ENCODE measurements at places on chromosomes 5 and 9.

- DNase-seq: no peak
Measured at GRCh38 chr9:98236901-98237487, 18.5 kb downstream of the TBC1D2 start.

GRCh38 chr9:94668928-94669729, 29.8 kb upstream of the FBP1 start:
- peak; percentile 54 for DNase-seq

- DNase-seq: no peak
Measured at GRCh38 chr9:123309611-123310010, 41.2 kb upstream of the STRBP start.

DNA sequence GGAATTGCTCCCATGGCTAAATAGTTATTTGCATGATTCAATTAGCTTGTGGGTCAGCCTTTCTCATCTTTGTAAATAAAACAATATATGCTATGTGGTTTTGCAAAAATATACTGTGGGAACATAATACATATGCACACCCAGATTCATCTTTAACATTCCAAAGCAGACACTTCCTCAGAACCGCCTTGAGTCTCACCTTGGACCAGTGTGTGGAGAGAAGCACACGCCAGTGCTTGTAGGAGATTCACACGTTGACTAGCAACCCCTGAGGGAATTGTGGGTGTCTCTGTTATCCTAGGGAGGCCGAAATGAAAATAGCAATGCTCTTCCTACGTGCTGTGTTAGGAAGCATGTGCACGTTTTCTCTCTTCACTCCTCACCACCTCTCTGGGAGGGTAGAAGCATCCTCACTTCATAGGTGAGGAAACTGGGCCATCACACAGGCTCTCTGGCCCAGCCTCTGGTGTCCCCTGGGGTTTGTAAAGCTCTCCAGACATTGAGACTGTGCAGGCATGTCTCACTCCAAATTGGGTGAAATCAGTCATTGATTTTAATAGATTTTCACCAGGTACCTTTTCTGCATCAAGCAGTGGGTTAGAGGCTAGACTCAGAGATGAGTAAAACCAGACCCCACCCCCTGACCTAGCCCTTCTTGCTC, 221.7 kb downstream of the PBX3 start:
- DNase-seq: no peak

DNA sequence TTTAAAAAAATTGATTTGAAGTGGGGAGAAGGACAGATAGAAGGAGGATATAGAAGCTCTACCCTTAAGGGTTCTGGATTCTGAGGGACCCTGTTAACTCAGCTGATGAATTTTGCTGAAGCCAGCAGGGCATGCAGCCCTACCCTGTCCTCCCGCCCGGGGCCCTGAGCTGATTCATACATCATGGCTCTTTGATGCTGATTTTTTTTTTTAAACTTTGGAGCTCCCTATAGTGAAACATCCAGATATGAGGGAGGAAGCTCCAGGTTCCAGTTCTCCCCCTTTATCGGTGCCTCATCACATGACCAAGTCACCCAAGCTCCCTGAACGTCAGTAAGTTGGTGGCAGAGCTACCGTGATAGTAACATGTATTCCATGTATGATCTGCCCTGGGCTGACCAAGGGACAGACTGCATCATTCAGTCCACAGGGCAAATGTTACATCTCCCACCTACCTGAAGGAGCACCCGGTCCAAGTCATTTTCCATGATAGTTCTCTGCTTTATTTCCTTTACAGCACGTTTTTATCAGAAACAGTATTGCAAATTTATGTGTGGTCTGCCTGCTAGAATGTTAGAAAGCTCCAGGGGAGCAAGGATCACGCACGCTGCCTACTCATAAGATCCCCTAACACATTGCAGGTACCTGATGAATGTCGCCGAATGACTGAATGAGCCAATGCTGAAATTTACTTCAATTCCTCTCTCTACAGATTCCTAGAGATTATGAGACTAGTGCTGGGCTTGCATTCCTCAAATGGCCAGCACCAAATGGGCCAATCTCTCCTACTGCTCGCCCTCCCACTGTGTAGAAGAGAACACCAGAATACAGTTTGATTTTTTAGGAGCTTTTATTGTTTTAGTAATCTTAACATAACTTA, 25.9 kb downstream of the SPARC start:
- DNase-seq: no peak

DNA sequence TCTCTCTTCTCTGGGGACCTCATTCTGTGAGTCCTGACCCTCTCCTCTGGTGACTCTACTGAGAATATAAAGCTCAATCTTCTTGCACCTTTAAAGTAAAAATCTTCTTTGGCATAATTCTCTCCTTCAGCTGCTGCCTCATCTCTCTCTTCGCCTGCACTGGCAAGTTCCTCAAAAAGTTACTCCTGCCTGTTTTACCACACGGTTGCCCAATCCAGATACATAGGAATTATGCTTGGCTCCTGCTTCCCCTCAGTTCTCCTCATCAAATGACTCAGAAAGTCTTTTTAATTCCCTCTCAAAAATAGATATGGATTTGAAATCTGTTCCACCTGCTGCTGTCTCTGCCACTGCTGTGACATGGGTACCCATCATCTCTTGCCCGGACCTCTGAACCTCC, 14.4 kb upstream of the HRCT1 start:
- DNase-seq: no peak

DNA sequence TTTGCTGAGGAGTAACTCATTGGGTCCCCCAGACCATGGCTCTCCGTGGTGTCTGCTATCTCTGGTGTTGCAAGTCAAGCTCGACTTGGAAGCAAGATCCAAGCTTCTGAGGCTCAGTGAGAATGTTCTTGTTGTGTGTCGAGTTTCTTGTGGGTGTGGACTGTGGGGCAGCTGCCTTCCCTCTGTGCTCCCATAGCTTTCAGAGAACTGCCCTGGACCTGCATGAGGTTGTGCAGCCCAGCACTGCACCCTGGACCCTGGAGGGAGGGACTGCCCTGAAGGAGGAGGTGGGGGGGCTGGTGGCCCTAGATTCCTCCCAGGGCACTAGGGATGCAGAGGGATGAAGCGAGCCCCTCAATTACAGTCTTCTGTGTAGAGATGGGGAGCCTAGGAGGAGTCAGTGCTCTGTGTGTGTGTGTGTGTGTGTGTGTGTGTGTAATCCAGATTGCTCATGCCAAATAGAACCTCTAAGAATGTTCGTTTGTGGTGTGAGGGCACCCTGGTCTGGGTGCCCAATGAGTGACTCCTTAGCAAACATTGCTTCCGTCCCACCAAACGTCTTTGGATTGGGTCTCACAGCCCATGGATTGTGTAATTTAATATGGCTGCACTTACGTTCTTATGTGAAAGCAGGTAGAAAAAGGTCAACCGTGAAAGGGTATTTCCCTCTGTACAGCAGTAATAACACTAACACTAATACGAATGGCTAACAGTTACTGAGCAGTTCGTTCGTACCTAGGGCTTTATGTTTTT, 143.3 kb upstream of the LMX1B start:
- DNase-seq: no peak

- DNase-seq: no peak
Measured at GRCh38 chr9:132319421-132320110, 35.2 kb downstream of the SETX start.

- DNase-seq: no peak
Measured at GRCh38 chr5:90337449-90338052, 72.0 kb downstream of the CETN3 start.

DNA sequence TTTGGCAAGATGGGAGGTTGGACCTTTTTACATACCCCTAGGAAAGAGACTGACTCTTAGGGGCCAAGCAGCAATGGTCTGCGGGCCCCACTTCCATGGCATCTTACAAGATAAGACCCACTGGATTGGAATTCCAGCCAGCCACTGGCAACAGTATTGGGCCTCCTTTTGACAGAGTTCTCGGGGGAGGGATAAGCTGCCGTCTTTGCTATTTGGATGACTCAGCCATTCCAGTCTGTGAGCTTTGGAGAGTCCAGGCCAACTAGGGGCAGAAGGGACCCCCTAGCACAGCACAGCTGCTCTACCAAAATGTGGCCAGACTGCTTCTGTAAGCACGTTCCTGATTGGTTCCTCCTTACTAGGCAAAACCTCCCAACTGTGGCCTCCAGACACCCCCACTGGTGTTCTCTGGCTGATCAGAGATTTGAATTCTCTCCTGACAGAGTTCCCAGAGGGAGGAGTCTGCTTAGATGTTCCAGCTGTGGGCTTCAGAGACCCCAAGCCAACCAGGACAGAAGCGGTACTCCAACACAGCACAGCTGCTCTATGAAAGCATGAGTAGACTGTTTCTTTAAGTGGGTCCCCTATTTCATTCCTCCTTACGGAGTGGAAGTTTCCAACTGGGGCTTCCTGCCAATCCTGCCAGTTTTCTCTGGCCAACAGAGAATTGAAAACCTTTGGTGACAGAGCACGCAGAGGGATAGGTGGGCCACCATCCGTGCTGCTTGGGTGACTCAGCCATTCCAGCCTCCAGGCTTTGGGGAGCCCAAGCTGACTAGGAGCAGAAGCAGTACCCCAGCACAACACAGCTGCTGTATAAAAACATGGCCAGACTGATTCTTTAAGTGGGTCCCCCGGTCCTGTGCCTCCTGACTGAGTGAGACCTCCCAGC, 672.1 kb upstream of the RIOK2 start:
- DNase-seq: no peak

DNA sequence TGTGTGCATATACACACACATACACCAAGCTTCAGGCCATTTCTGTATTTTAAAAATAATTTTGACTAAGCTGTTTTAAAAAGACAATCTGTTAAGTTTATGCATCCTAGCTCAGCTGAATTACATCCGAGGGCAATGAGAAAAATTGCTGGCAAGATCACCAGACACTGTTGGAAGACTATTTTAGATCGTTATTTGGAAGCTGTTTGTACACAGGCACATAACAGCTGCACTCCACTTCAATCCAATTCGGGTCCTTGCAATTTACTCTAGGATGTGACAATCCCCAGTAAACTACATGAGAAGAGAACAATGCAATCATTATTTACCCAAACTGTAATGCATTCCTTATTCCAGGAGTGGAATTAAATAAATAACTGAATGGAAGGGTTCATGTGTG, 79.3 kb upstream of the RASA1 start:
- no peak for DNase-seq

DNA sequence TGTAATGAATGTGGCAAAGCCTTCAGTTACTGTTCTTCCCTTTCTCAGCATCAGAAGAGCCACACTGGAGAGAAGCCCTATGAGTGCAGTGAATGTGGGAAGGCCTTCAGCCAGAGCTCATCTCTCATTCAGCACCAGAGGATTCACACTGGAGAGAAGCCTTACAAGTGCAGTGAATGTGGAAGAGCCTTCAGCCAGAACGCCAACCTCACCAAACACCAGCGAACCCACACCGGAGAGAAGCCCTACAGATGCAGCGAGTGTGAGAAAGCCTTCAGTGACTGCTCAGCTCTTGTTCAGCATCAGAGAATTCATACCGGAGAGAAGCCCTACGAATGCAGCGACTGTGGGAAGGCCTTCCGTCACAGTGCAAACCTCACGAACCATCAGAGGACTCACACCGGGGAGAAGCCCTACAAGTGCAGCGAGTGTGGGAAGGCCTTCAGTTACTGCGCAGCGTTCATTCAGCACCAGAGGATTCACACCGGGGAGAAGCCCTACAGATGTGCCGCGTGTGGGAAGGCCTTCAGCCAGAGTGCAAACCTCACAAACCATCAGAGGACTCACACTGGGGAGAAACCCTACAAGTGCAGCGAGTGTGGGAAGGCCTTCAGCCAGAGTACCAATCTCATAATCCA, 6.8 kb downstream of the RPL12 start:
- DNase-seq: no peak

- no peak for DNase-seq
Measured at GRCh38 chr5:78753093-78753531, 104.5 kb upstream of the LHFPL2 start.

DNA sequence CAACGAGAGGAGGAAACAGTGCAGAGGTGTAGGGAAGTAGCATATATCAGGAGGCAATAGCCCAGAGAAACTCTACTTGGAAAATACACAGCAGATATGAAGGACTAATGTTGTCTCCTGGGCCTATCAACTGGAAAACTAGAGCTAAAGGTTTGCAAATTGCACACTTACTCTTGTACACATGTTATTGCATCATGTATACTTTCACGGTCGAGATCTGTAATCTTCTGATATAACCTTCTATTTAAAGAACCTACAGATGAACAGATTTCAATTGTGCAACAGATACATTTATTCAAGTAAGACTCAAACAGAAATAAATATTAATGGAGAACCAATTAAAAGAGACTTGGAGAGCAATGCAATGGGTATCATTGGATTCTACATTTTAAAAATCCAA, 256.3 kb upstream of the TMEM161B start:
- DNase-seq: no peak

- DNase-seq: no peak
Measured at GRCh38 chr5:93192087-93192486, 388.9 kb downstream of the NR2F1-AS1 start.

DNA sequence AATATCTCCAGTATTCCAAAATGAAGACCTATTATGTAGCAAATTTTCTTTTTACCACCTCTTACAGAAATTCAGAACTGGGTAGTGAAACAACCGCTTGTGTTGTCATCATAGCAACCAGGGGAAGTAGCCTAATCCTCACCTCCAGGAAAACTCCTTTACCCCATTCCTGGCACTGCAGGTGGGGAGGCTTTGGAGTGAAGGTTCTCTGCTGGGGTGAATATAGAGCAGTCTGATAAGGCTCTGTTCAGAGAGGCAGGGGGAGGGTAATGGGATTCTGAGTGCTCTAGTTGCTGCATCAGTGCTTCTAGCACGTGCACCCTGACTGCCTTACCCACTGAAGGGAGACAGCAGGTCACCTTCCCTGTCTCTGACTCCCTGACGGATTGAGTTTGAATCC, 116.2 kb downstream of the MAN2A1 start:
- no peak for DNase-seq

- DNase-seq: no peak
Measured at GRCh38 chr5:90585337-90585986, 26.9 kb downstream of the ADGRV1 start.

DNA sequence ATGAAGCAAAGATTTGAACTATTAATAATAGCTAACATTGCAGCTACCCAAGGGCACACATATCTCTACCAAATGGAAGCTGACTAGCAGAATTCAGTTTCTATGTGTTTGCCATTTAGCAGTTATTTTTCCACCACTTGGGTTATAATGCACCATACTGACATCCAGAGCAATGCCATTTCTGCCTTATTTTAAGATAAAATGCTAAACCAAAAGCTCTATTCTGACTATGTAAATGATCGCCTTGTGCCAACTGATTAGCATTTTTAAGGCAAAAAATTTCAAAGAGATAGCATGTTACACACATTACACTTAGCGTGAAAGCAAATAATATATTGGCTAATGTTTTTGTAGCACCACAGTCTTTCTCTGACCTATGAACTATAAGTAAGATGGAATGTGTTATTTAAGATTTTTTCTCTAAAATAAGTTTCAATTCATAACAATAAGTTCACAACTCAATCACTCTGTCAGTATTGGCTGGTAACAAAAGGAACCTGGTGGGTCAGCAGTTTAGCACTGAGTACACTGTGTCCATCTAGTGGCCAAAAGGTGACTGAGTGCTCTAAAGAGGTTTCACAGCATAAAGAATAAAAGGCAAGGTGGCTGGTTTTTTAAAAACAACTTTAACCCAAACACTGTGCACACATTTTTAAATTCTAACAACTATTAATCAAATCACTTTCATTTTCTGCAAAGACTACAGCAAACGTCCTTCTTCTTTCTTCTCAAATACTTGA, 443.5 kb downstream of the PDE4D start:
- DNase-seq: no peak

All from DMS153 (cell line).